Adipocyte (in vitro differentiated cells): ENCODE measurements at places on chromosomes 6 and 20.

GRCh38 chr6:159052720-159053119, 7.9 kb upstream of the TAGAP start:
- DNase-seq, result no peak

DNA sequence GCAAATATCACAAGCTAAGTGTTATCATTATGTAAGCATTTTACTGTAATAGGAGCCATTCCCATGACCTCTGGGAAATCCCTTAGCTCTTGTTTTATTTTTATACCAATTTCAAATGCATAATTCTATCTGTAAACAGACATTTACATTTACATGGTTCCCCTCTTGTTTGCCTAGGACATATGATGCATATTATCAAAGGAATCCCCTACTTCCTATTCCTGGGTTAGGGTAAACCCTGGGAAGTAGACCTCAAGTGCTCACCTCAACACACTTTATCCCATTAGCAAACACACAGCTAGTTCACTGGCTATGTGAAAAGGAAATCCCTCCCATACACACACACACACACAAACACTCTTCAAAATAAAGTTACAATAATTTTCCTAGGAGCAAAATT, 27.1 kb downstream of the PDE10A start:
- DNase-seq, result no peak

DNA sequence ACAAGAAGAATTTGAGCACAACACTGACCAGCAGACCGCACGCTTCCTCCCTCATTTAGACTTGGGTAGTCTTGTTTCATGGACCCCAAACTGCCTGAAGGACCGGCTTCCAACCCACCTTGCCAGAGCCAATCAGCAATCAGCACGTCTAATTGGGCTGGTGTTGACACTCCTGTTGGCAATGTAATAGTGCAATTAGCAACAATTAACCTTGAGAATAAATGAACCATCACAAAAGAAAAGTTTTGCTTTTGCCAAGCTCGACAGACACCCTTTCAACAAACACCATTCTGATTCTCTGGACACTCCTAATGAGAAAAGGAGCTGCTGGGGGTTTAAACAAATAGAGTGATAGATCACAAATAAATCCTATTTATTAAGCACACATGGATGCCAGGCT, 61.0 kb downstream of the EDN3 start:
- no peak for DNase-seq

DNA sequence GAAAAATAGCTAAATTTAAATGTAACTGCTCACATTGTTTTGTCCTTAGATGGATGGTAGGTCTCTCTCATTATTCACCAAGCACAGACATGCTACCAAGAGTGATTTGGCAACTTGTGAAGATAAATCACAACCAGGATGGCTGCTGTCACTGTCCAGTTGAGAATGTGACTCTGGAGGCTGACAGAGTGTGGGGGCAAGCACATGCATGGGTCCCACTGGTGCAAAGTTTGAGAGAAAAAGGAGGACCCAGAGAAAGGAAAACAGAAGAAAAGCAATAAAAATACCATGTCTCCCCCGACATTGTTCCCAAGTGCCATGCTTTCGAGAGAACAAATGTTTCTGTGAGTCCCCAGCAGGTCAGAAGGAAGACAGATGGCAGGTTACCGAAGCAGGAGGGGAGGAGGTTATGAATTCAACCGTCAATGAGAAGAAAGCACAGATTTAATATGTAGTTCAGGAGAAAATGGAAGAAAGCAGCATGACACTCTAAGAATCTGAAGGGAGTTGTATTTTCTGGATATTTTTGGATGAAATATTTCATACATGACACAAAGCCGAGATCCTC, 73.0 kb upstream of the TSHZ2 start:
- DNase-seq, result no peak

GRCh38 chr6:84770521-84770920, 6.1 kb upstream of the TBX18 start:
- no peak for DNase-seq

DNA sequence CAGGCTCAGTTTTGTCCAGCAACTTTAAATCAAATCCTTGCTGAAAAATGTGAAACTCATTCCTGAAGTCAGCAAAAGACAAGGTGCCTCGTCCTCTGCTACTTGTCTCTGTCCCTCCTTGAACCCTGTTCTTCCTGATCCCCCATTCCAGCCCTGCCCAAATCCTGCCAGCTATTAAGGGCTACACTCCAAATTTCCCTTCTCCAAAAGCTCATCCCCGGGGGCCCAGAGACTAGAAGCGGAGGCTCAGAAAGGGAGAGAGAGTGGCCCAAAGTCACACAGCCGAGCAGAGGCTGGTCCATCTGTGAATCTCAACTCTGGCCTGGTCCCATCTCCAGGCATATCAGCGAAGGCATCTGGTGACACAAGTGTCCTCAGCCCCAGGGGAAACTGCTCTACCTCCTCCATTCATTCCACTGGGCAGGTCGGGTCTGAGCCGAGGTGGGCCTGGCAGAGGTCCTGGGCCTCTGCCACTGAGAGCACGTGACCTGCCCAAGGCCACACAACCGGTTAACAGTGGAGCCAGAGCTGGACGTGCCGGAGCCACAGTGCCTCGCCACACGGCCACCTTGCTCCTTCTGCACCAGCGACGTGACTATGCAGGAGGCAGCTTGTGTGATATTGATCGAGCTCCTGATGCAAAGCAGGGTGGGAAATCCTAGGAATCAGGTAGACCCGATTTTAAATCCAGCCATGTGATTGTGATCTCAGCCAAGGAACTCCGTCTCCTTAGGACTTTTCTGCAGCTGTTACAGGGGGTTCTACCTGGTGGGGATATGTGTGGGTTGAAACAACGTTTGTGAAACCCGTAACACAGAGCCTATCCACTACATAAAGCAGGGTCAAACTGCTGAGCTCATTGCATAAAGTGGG, 28.6 kb downstream of the NOL4L start:
- DNase-seq, result no peak
